ENCODE measurements at places on chromosomes 2 and 18. TPM values are rescaled to one million over a fixed set of nuclear protein-coding genes. Genes with fewer than 3 reads are reported as not detected.

DNA sequence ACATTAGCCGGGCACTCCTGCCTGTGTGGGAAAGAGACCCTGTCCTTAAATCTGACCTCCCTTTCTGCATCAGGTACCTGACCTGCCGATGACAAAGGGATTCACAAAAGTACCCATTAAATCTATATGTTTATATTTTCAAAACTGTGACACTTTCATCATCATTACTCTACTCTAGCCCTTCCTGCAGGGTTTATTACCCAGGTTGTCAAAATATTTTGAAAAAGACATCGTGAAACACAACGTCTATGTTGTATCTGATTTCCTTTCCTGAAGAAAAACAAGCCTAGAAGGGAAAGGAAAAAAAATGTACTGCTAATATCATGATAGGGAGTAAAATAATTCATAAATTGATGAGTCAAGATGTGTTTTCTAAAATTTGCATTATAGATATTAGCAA is 15.2 kb upstream of the KYNU start:
- DNase-seq = no peak

GRCh38 chr2:98807929-98808328 is 77.0 kb upstream of the MGAT4A start:
- DNase-seq = no peak

The AKAIN1 gene
- not detected for total RNA-seq

GRCh38 chr18:3094338-3094684 is 81.4 kb upstream of the LPIN2 start:
- DNase-seq = no peak

- no peak for DNase-seq
Measured at GRCh38 chr18:10946058-10946457, 203.3 kb downstream of the PIEZO2 start.

All from MCF 10A (cell line).